Activated B cell treated with CpG ODN at 0.5 μM for 24 hours (primary cell): ENCODE measurements at places on chromosomes 5 and 9. TPM values are rescaled to one million over a fixed set of nuclear protein-coding genes. Genes with fewer than 3 reads are reported as not detected.
A peak's percentile ranks its signal among the peaks of the same experiment; 100 is the strongest.

Gene SHISAL2B
- total RNA-seq: not detected in 2 replicates

Gene GABRA6
- not detected in 2 replicates for total RNA-seq

Gene MYOT
- not detected in 2 replicates for total RNA-seq

Gene KIF24
- 0.69 and 0.71 TPM in 2 replicates for total RNA-seq

Gene DMGDH
- not detected in 2 replicates for total RNA-seq

Gene PRR16
- 0.15 and 0.29 TPM in 2 replicates for total RNA-seq

Gene SPATA9
- not detected in 2 replicates for total RNA-seq

Gene CSF2
- total RNA-seq: 0.29 TPM in 1 of 2 replicates, not detected in the other

Gene CDKN2B-AS1
- total RNA-seq: 1.3 and 1.4 TPM in 2 replicates

Gene NFIL3
- total RNA-seq: 3.1 and 3.9 TPM in 2 replicates

Gene C5orf52
- not detected in 2 replicates for total RNA-seq

DNA sequence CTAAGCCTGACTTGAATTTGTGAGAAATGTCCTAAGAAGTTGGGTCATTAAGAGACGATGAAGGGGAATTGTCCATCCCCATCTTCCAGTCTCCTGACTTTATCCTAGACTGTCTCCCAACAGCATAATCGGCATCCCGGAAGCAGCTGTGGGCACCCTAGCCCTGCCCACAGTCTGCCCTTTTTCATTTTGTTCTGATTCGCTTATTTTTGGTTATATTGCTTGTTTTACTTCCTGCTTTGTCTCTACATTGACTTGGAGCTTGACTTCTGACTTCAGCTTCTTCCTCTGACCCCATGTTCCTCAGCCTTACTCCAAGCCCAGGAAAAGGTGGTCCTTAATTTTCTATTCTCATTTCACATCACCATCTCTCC, 41.8 kb downstream of the UGCG start:
- H3K27ac ChIP-seq: peak overlapping the region; percentile 86
- H3K36me3 ChIP-seq: peaks cover 39% of the 10 kb centered on the region
- H3K4me1 ChIP-seq: peaks cover 47% of the 10 kb centered on the region
- H3K27me3 ChIP-seq: no peaks in the 10 kb centered on the region

- H3K36me3 ChIP-seq: no peaks in the 10 kb centered on the region
- peak overlapping the region; percentile 67 for H3K27ac ChIP-seq
- DNase-seq: no peak
- peaks cover 78% of the 10 kb centered on the region for H3K4me1 ChIP-seq
- H3K4me3 ChIP-seq: peak overlapping the region; percentile 53
Measured at GRCh38 chr5:173736923-173737412, 120.5 kb upstream of the BOD1 start.

DNA sequence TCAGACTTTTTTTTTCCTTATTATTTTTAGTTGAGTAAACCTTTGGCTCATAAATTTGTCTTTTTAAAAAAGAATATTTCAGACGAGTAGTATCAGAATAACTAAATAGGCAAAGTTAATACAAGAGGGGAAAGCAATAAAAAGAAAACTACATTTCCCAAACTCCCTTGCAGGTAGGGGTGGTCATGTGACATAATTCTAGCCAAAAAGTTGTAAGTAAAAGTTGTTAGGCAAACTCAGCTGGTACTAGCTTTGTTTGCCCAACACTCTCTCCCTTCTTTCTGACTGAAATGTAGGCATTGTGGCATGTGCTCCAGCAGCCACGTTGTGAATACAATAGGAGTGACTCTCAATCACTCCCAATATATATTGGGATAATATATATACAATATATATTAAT, 20.9 kb downstream of the GIN1 start:
- H3K4me3 ChIP-seq: no peak overlapping the region
- no peak overlapping the region for H3K27ac ChIP-seq
- no peak for DNase-seq
- no peaks in the 10 kb centered on the region for H3K27me3 ChIP-seq

DNA sequence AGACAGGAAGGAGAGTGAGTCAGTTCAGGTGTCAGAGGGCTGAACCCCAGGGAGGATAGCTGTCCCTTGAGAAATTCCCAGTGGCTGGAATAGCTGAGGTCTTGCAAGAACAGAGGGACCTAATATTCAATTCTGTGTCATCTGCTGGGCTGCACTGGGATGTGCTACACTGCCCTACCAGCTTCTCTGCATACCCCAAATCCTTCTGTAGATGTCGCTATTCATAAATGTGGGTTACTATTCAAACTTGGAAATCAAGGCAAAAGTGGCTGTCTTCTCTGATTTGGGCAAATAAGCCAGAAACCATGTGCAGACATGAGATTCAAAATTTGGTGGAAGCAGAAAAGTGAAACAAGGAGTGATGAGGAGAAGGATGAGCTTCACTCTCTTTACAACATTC, 16.3 kb downstream of the TNFSF8 start:
- no peak for DNase-seq
- H3K36me3 ChIP-seq: peaks cover 5% of the 10 kb centered on the region
- H3K27me3 ChIP-seq: no peaks in the 10 kb centered on the region
- H3K4me3 ChIP-seq: no peak overlapping the region
- H3K27ac ChIP-seq: peak overlapping the region; percentile 3

- H3K4me1 ChIP-seq: no peaks in the 10 kb centered on the region
- no peak overlapping the region for H3K4me3 ChIP-seq
- no peaks in the 10 kb centered on the region for H3K36me3 ChIP-seq
- DNase-seq: no peak
Measured at GRCh38 chr5:72134226-72134899, 27.1 kb downstream of the MAP1B start.

DNA sequence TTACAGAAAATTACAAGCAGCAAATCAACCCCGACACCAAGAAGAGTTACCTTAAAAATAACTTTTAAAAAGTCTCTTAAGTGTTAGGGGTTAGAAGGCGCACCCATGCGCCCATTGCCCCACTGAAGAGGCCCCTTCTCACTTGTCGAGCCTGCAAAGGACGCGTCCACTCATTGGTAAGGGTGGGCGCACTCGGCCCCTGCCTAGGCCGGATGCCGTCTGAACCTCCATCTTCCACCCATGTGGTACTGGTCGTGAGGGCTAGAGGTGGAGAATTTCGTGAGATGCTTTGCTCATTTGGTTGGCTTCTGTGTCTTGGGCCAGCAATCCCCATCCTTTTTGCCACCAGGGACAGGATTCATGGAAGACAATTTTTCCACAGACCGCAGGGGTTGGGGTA, 27.5 kb upstream of the LRRC14B start:
- DNase-seq: no peak
- H3K27ac ChIP-seq: no peak overlapping the region
- H3K4me1 ChIP-seq: no peaks in the 10 kb centered on the region
- H3K36me3 ChIP-seq: no peaks in the 10 kb centered on the region
- H3K27me3 ChIP-seq: peaks cover 11% of the 10 kb centered on the region

- H3K27me3 ChIP-seq: no peaks in the 10 kb centered on the region
- no peak for DNase-seq
- H3K4me1 ChIP-seq: no peaks in the 10 kb centered on the region
- H3K27ac ChIP-seq: no peak overlapping the region
- no peak overlapping the region for H3K4me3 ChIP-seq
Measured at GRCh38 chr5:31090467-31090866, 103.0 kb upstream of the CDH6 start.

GRCh38 chr5:31361234-31361633, 167.7 kb downstream of the CDH6 start:
- no peaks in the 10 kb centered on the region for H3K36me3 ChIP-seq
- no peak overlapping the region for H3K27ac ChIP-seq
- DNase-seq: no peak
- no peaks in the 10 kb centered on the region for H3K4me1 ChIP-seq
- H3K4me3 ChIP-seq: no peak overlapping the region
- H3K27me3 ChIP-seq: no peaks in the 10 kb centered on the region

- DNase-seq: no peak
- peaks cover 3% of the 10 kb centered on the region for H3K27me3 ChIP-seq
- no peaks in the 10 kb centered on the region for H3K36me3 ChIP-seq
- H3K27ac ChIP-seq: no peak overlapping the region
- H3K4me3 ChIP-seq: no peak overlapping the region
- H3K4me1 ChIP-seq: peaks cover 5% of the 10 kb centered on the region
Measured at GRCh38 chr9:108212184-108212583, 643.6 kb downstream of the ACTL7B start.

DNA sequence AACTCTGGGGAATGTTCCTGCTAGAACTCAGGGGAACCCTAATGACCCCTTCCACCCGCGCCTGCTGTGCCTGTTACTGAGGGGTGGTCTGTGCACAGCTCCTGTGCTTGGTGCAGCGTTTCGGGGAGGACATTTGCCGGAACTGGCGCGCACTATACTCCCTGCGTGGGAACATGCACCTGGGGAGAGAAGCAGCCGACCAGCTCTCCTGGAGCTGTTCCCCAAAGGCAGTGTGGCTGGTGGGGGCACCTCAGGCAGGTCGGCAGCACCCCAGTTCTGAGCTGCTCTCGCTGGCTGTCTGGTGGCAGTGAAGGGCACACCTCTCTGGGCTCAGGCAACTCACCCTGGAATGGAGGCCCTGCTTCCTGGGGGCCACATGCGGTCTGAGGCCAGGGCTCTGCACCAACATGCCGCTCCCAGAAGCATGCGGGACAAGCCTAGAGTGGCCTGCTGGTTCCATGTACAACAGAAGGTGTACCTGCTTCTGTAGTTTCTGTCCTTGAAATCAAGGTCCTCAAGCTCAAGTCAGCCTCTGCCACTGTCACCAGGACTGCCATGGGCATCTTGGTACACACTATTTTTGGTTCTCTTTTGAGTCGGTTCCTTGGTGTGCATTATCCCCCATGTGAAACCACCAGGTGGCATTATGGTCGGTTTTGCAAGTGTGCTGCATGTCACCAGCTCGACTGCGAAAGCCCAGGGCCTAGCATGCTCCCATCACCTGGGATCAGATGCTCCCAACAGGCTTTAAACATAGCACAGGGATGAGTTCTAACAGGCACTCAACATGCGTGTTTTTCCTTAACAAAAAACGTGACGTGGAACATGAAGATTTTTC, 7.8 kb upstream of the MRNIP start:
- H3K4me1 ChIP-seq: no peaks in the 10 kb centered on the region
- no peak overlapping the region for H3K4me3 ChIP-seq
- H3K27ac ChIP-seq: no peak overlapping the region
- no peaks in the 10 kb centered on the region for H3K27me3 ChIP-seq
- peaks cover 71% of the 10 kb centered on the region for H3K36me3 ChIP-seq
- no peak for DNase-seq
